Muscle of leg (tissue), 16 donors: ENCODE measurements at places on chromosomes 2 and 18. TPM values are rescaled to one million over a fixed set of nuclear protein-coding genes. Genes with fewer than 3 reads are reported as not detected.
A peak's percentile ranks its signal among the peaks of the same experiment; 100 is the strongest.

PKDCC gene
- total RNA-seq = 147 TPM

DNA sequence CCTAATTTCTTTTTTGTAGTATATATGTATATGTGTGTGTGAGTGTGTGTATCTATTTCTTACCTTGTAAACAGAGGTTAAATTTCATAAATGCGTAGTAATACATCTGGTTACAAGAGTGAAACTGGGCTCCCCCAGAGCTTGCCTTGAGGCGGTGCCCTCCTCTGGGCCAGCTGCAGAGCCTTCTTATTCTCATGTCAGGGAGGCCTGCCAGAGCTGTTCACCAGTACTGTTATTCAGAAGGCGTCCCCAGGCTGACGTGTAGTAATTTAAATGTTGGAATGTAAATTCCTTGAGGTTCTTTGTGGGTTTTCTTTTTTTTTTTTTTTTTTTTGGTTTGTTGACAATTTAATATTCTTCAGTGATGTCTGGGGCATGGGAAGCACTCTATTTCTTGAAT, 11.2 kb downstream of the COPS8 start:
- no peak for DNase-seq
- H3K27ac ChIP-seq = no peak overlapping the region
- peaks cover 42% of the 10 kb centered on the region for H3K36me3 ChIP-seq
- H3K27me3 ChIP-seq = no peaks in the 10 kb centered on the region
- H3K4me1 ChIP-seq = no peaks in the 10 kb centered on the region
- no peak overlapping the region for H3K4me3 ChIP-seq

- peaks cover 2% of the 10 kb centered on the region for H3K36me3 ChIP-seq
- H3K27ac ChIP-seq = peak overlapping the region; percentile 86
- H3K4me3 ChIP-seq = no peak overlapping the region
- DNase-seq = peak; percentile 89
Measured at GRCh38 chr18:2897448-2898185, 50.8 kb downstream of the EMILIN2 start.

DNA sequence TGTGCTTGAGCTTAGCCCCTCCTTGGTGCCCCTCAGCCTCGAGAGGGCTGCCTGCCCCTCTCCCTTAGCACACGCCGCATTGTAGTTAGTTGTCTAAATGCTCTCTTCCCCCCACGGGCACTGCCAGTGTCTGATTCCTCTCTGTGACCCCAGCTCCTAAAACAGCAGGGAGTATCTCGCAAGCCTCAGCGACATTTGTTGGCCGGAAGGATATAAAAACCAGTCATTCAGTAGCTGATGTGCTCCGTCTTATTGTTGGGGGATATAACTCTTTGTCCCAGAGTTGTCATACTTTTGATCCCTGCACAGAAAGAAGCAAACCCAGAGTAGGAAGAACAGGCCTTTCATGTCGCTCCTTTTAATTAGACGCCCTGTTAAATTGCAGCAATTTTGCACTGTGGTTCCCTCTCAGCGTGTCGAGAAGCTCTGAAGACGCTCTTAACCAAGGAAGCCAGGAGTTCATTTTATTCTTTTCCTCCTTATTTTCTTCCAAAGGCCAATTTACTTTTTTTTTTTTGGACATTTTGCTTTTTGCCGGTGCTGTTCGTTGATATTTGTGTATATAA, 201.8 kb downstream of the KLHL29 start:
- H3K27me3 ChIP-seq = no peaks in the 10 kb centered on the region
- DNase-seq = no peak
- no peaks in the 10 kb centered on the region for H3K36me3 ChIP-seq

DNA sequence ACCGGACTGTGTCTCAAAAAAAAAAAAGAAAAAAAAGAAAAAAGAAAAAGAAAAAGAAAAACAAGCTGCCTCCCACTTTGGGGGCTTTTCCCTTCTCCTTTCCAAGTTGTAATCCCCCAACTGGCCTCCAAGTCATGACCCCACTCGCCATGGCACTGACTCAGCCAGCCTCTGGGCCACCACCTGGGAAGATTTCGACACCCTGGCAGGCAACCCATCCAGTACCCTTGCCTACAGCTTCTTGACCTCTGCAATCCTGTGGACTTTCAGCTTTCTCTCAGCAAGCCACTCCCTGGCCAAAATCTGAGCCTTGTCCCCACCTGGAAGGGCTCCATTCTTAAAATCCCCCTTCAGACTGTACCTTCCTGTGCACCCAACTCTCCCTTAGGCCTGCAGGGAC, 22.3 kb upstream of the FOSL2 start:
- peaks cover 20% of the 10 kb centered on the region for H3K4me1 ChIP-seq
- H3K27me3 ChIP-seq = no peaks in the 10 kb centered on the region
- no peak overlapping the region for H3K27ac ChIP-seq
- H3K36me3 ChIP-seq = no peaks in the 10 kb centered on the region
- DNase-seq = no peak

DNA sequence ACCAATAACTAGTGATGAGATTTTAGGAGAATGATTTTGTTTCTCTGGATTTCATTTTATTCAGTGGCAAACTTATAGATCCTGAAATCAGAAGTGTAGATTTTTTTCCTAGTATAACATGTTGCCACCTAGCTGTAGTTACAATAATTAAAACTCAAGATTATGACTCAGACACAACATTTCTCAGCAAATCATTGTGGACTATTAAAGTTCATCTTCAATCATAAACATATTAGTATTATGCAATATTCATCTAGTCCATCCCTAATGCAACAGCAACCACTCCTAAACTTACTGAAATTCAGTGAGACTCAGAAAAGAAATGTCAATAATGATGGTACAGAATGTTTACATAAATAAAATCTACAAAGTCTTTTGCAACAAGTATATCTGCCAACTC, 51.3 kb downstream of the USP34 start:
- H3K4me3 ChIP-seq = no peak overlapping the region
- peaks cover 7% of the 10 kb centered on the region for H3K36me3 ChIP-seq
- H3K27ac ChIP-seq = no peak overlapping the region
- no peak for DNase-seq
- no peaks in the 10 kb centered on the region for H3K4me1 ChIP-seq

- H3K27ac ChIP-seq = no peak overlapping the region
- H3K36me3 ChIP-seq = no peaks in the 10 kb centered on the region
- no peaks in the 10 kb centered on the region for H3K27me3 ChIP-seq
- no peak for DNase-seq
Measured at GRCh38 chr2:146817613-146818012, 1027.2 kb upstream of the ACVR2A start.

GRCh38 chr2:229673676-229674075, 40.7 kb downstream of the DNER start:
- no peak for DNase-seq
- H3K4me3 ChIP-seq = no peak overlapping the region
- H3K27ac ChIP-seq = no peak overlapping the region
- no peaks in the 10 kb centered on the region for H3K27me3 ChIP-seq
- H3K36me3 ChIP-seq = no peaks in the 10 kb centered on the region

- no peaks in the 10 kb centered on the region for H3K36me3 ChIP-seq
- no peak overlapping the region for H3K27ac ChIP-seq
- no peaks in the 10 kb centered on the region for H3K4me1 ChIP-seq
Measured at GRCh38 chr2:26144953-26145680, 27.8 kb upstream of the GAREM2 start.

RALBP1 gene
- total RNA-seq = 37.5 TPM

- no peak overlapping the region for H3K4me3 ChIP-seq
- no peak overlapping the region for H3K27ac ChIP-seq
- no peaks in the 10 kb centered on the region for H3K27me3 ChIP-seq
- DNase-seq = no peak
- peaks cover 5% of the 10 kb centered on the region for H3K4me1 ChIP-seq
Measured at GRCh38 chr2:101058386-101058785, 56.3 kb downstream of the RPL31 start.

GRCh38 chr2:235542733-235543127, 48.9 kb downstream of the AGAP1 start:
- no peak overlapping the region for H3K27ac ChIP-seq
- H3K4me1 ChIP-seq = peaks cover 12% of the 10 kb centered on the region
- H3K36me3 ChIP-seq = no peaks in the 10 kb centered on the region
- no peak for DNase-seq

DNA sequence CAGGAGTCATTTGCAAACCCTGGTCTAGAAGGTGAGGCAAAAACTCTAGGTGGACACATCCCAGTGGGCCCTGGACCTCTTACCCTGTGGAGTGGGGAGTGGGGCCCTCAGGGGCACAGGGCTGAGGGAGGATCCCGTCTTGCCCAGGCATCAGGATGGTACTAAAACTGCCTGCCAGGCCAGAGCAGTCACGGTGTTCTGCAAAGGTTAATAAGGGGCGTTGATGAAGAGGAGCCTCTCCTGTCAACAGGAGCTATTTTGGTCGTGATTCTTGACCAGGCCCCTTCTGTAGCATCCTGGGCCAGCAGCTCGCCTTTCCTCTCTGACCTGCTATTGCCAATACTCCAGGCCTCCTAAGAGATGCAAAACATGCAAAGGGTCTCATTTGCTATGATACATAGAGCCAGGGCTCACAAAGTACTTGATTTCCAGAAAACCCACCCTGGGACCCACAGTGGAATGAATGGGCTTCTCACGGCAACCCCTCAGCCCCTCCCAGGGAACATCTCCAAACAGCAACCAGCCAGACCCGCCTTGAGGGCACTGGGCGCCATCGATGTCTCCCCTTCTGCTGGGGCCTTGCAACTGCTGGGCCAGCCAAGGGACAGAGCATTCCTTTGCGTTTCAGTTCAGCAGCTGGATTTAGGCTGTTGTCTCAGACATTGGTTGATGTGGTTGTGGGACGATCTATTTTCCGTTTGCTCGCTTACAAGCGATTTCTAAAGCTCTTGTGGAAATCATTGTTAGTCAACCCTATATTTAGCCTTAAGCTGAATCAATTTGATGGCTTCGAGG, 111.1 kb downstream of the PDCL3 start:
- no peaks in the 10 kb centered on the region for H3K36me3 ChIP-seq
- H3K27me3 ChIP-seq = no peaks in the 10 kb centered on the region
- H3K4me3 ChIP-seq = no peak overlapping the region
- H3K27ac ChIP-seq = peak overlapping the region; percentile 59
- peak; percentile 89 for DNase-seq

GRCh38 chr2:233676046-233676445, 4.3 kb downstream of the UGT1A9 start:
- H3K27ac ChIP-seq = no peak overlapping the region
- no peak for DNase-seq
- H3K27me3 ChIP-seq = no peaks in the 10 kb centered on the region
- H3K4me3 ChIP-seq = no peak overlapping the region
- H3K36me3 ChIP-seq = no peaks in the 10 kb centered on the region
- no peaks in the 10 kb centered on the region for H3K4me1 ChIP-seq

DNA sequence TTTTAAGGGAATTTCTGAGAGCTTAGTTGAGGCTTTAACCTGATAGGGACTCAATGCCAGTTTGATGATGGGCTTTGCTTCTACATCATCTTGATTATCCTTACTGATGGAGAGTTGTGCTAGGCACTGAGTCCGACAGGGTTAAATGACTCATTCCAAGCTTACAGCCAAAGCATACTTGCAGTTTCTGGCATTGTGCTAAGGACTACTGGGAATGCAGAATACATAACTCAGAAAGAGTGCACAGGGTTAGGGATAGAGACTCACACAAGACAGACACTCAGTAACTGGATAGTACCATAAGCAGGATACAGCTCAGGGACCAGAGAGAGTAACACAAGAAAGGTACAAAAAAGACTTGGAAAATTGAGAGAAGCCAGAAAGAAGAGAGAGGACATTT, 94.1 kb upstream of the SLC14A2 start:
- no peak overlapping the region for H3K27ac ChIP-seq
- DNase-seq = peak; percentile 70
- H3K27me3 ChIP-seq = no peaks in the 10 kb centered on the region

DNA sequence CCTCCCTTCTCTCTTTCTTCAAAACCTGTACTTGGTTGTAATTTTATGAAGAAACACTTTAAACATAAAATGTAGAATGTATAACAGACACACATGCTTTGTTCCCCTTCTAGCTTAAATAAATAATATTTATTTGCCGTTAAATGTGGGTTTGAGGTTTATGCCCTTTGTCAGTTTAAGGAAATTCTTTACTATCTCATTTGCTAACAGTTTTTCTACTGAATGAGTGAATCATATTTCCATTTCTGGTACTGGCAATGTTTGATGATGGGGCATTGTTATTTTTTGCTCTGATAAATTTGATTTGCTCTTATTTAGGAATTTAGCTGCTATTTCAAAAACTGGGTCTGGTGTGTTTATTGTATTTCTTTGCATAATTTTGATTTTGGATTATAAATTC, 555.6 kb downstream of the CCDC85A start:
- H3K27ac ChIP-seq = no peak overlapping the region
- no peak overlapping the region for H3K4me3 ChIP-seq
- H3K27me3 ChIP-seq = no peaks in the 10 kb centered on the region
- DNase-seq = no peak
- H3K4me1 ChIP-seq = no peaks in the 10 kb centered on the region
- H3K36me3 ChIP-seq = no peaks in the 10 kb centered on the region

GRCh38 chr2:128727914-128728313, 409.2 kb upstream of the HS6ST1 start:
- H3K4me3 ChIP-seq = no peak overlapping the region
- no peaks in the 10 kb centered on the region for H3K36me3 ChIP-seq
- no peak overlapping the region for H3K27ac ChIP-seq
- no peak for DNase-seq
- no peaks in the 10 kb centered on the region for H3K27me3 ChIP-seq

GRCh38 chr2:42116195-42117181, 52.7 kb upstream of the EML4 start:
- H3K36me3 ChIP-seq = no peaks in the 10 kb centered on the region
- no peak overlapping the region for H3K27ac ChIP-seq
- H3K27me3 ChIP-seq = no peaks in the 10 kb centered on the region
- peaks cover 8% of the 10 kb centered on the region for H3K4me1 ChIP-seq

KCTD1 gene
- 7.2 TPM for total RNA-seq

DNA sequence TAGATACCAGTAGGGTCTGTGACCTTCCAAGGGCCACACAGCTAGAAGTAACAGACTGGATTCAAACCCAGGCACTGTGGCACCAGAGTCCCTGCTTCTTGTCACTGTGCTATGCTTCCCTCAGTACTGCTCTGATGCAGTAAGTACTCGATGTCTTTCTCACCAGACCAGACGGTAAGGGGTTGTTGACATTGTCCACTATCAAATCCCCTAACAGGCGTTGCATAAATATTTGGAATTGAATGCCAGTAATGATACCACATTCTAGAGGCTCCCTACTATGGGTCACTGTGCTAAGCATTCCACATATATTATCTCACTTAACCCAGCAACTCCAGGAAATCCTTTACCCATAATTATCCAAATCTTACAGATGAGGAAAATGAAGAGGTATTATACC, 223.1 kb downstream of the C1D start:
- peaks cover 4% of the 10 kb centered on the region for H3K27me3 ChIP-seq
- no peak overlapping the region for H3K4me3 ChIP-seq
- H3K4me1 ChIP-seq = peaks cover 2% of the 10 kb centered on the region
- DNase-seq = no peak
- no peak overlapping the region for H3K27ac ChIP-seq
- H3K36me3 ChIP-seq = no peaks in the 10 kb centered on the region

PHOSPHO2 gene
- total RNA-seq = 3.7 TPM
